Left renal pelvis (tissue), 4 donors: ENCODE measurements at places on chromosomes 7 and 10. TPM values are rescaled to one million over a fixed set of nuclear protein-coding genes. Genes with fewer than 3 reads are reported as not detected.

DNA sequence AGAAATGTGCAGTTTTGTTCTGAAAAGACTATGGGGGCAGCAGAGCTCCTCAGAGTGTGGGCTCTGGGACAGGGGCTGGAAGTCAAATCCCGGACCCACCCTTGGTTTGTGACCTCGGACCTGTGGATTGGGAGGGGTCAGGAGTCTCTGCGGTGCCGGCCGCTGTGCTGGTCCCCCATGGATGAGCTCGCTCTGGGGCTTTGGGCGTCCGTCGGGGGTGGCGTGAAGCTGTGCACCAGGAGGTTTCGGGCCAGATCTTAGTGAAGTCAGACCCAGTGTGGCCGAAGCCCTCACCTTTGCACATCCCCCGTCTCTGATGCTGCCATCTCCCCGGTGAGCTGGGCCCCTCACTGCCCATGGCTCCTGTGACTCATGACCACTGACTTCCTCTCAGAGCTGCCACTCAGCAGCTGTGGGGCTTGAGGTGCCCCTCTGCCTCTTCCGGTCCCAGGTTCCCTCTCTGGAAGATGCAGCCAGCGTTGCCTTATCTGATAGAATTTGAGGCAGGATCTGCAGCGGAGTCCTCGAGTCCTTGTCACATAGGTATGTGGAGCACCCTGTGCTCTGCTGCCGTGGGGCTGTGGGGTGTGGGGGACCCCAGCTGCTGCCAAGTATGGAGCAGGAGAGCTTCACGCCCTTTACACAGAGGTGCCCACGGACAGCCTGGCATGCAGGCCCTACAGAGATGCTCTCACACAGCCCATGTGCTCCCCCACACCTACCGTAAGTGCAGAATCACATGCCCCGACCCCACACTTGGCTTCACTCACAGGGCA lies 11.4 kb upstream of the SCART1 start:
- DNase-seq = no peak

- no peak for DNase-seq
Observed at GRCh38 chr7:158663428-158663741, 41.2 kb downstream of the NCAPG2 start.

AGMO gene
- 1.3 TPM for polyA plus RNA-seq

GRCh38 chr7:152660021-152660420 lies 15.9 kb downstream of the XRCC2 start:
- no peak for DNase-seq

- no peak for DNase-seq
Observed at GRCh38 chr10:64275774-64276173, 754.6 kb downstream of the REEP3 start.

GRCh38 chr7:3412871-3413270 lies 111.8 kb downstream of the SDK1 start:
- DNase-seq = no peak
